RCC 7860 (cell line): ENCODE measurements at places on chromosomes 2 and 18.

GRCh38 chr2:148305476-148305875 lies 284.6 kb downstream of the MBD5 start:
- DNase-seq, result no peak

GRCh38 chr2:240567872-240568677 lies at the start of gene RNPEPL1:
Gene RNPEPL1, plus strand, starts transcription at chr2:240568484. Its CDS starts 103 bp downstream, at chr2:240568587.
- DNase-seq, result no peak

GRCh38 chr2:151887164-151887563 lies 58.9 kb upstream of the ARL5A start:
- DNase-seq, result no peak

DNA sequence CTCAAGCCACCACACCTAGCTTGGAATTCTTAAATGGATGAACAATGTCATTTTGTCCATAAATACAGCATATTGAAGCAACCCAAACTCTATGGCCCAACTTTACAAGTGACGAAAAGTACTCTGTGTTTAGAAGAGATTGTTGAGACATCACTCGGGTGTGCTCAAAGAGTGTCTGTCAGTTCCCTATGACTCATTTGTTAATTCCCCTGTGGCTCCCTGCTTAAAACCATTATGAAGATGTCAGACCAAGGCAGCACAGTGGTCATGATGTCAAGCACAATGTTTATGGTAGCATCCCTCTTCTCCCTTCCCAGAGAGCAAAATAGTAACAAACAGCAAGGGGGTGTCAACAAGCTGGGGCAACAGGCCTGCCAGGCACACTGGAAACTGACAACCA lies 3.0 kb downstream of the LYG1 start:
- no peak for DNase-seq

DNA sequence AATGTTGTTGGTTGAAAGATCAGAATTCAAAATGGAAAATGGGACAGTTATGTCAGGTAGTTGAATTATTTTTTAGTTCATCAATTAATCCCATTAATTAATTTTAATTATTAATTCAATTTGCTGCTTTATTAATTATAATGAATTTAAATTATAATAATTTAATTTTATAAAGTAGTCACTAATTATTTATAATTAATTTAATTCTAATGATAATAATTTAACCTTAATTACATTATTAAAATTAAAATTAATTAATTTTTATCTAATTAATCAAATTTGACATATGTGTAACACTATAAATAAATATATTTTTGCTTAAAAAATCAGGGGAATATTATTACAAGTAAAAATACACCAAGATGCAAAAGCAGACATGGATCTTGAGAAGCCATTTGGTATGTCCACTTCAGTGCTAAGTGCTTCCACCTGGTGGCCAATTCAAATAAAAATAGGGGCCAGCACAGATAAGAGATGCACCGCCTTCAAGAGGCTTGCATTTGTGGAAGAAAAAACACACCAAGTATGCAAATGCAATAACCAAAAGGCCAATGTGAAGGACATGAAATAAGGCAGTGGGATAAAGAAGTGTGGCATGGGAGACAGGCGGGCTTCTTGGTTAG lies 73.2 kb downstream of the MBP start:
- peak; percentile 25 for DNase-seq

DNA sequence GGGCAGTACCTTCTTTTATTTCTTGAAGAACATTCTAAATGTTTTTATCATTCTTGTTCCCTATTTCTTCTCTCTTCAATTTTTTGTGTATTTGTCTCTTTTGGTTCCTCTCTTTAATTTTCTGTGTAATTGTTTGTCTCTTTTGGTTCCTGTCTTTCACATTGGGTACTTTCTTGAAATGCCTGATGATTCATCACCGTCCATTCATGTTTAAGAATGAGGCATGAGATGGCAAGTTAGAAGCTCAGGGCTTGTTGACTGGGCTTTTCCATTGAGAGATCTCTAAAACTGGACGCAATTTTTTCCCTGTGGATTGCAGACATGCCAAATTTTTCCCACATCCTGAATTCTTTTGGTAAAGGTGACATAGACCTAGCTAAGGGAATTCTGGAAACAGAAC lies 33.7 kb upstream of the IL1R2 start:
- DNase-seq, result no peak

DNA sequence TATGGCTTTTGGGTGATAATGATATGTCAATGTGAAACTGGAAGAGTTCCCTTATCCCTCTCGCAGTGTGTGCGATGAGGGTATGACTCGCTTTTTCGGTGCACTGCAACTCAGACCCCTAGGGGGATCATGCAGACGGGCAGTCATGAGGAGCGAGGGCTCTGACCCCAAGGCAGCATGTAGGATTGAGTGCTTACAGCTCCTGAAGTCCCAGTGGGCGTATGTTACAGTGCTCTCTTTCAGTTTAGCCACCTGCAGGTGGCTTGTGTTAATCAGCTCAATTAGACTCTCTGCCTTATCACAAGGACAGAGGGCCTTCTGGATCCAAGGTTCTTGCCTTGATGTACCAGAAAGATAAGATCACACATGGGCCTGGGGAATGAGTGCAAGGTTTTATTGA lies 1269.9 kb upstream of the GYPC start:
- no peak for DNase-seq

- no peak for DNase-seq
Observed at GRCh38 chr2:28164280-28164801, 228.3 kb upstream of the FOSL2 start.

DNA sequence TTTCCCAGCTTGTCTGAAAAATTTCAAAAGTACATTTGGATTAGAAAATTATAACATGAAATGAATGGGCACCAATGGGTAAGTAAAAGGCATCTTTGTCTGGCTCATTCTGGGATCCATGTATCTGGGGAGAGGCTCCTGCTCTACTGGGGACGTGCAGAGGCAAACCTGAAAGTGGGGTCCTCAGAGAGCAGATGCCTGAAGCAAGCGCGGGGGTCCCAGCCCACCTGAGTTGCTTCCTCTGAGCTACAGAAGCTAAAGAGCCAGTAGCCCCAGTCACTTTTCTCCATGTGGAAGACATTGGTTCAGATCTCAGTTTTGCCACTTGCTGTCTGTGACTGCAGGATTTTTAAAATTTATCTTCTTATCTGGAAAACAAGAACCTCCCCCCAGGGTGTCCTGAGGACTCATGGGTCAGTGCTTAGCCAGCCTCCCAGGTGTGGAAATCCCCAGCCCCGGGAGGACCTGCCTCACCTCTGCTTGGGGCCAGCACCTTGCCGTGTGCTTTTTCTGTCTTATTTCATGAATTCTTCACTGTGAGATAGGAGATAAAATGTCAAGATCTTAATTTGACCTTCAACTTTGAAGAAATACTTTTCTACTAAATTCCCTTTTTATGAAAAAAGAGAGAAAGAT lies 25.1 kb upstream of the ODC1 start:
- DNase-seq, result no peak
